Right kidney (tissue), 9 donors: ENCODE measurements at places on chromosomes 2 and 18.

DNA sequence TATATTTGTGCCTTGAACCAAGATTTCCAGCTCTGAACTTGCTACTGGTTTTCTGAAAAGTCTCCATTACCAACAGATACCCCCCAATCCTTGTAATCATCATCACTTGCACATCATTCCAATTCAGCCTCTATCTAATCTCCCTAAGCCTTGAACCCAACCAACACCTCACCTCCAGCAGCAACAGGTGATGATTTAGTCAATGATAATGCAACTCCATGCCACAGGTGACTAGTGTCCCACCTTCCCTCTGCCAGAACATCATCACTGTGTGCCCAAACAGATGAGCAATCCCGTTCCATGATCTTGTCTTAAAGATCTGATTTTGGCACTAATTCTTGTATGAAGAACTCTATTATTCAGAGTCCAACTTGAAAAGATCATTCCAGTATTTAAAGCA, 67.5 kb downstream of the TIMM21 start:
- DNase-seq = no peak

- DNase-seq = no peak
These were observed 46.2 kb upstream of the TRIM43B start for GRCh38 chr2:95530734-95531133.

DNA sequence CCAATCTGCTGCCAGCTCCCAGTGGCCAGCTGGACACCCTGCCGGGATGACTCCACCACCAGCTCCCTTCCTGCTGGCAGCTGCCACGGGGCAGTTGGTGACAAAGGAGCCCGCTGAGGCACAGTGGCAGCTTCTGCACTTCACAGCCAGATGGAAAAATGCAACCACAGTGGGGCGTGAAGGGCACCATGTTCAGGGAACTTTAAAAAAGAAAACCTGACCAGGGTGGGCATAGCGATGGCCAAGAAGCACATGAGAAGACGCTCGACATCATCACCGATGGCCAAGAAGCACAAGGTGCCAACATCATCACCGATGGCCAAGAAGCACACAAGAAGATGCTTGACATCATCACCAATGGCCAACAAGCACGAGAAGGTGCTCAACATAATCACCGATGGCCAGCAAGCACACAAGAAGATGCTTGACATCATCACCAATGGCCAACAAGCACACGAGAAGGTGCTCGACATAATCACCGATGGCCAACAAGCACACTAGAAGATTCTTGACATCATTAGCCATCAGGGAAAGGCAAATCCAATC, 243.5 kb downstream of the EIPR1 start:
- DNase-seq = no peak

- no peak for DNase-seq
These were observed 6.2 kb upstream of the GDF7 start for GRCh38 chr2:20660506-20661420.

- no peak for DNase-seq
These were observed 2.0 kb upstream of the RUFY4 start for GRCh38 chr2:218066926-218067515.

DNA sequence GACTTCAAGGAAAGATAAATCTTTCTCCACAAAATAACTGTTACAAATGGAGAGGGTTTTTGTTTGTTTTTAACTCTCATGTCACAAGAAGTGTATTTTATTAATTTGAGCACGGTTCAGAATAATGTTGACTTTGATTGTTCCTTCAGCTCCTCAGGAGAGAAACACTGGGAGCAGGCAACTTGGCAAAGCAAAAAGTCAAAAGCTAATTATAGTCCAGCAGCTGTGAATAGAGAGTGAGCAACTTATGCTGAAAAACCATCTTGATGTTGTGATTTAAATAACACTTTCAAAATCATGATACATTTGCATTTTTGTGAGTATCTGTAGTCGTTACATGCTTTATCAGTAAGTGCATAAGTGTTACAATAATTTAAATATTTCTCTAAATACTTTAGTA, 37.5 kb upstream of the TTN start:
- DNase-seq = no peak

GRCh38 chr2:233404222-233404621, 49.9 kb downstream of the DGKD start:
- no peak for DNase-seq

DNA sequence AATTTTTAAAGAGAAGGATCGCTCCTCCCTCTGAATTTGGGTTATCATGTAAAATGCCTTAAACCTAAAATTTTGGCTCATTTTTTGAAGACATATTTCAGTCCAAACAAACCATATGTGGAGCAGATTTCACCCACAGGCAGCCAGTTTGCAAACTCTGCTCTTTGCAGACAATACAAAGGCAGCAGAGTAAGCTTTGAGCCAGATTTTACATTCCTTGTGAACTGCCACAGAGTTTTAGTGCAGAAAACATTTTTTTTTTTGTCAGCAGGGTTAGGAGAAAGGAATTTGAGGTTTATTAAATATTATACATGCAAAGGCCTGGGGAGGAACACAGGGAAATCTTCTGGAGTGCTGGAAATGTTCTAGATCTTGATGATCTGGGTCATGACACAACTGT, 171.9 kb upstream of the FN1 start:
- no peak for DNase-seq

DNA sequence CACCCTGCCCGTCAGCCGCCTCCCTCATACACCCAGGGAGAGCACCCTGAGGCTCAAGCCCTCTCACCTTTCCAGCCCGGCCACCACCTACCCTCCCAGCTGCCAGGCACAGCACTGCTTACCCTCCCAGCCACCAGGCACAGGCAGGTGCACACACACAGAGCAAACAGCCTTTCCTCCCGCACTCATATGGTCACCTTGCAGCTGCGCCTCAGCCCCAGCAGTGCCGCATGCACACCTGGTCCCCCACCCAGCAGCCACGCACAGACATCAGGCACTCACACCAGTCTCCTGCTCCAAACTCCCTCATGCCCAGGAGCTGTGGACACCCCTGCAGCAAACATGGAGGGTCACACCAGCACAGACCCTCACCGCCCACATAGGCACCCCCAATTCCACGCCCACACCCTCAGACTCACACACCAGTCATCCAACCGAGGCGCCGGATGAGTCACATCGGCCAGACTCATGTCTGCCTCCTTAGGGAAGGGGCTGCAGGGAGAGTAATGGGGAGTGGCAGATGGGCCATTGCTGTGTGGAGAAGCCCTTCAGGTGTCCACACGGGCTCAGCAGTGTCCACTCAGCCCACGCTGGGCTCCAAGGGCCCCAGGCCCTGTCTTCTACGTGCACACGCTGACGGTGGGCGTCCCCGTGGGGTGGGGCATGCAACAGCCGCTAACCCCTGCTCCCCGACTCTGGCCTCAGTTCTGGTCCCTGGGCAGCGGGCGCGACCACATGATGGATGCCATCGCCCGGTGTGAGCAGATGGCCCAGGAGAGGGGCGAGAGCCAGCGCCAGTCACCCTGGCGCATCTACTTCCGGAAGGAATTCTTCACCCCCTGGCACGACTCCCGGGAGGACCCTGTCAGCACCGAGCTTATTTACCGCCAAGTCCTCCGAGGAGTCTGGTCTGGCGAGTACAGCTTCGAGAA, 22.3 kb upstream of the GPR17 start:
- no peak for DNase-seq

GRCh38 chr2:6872394-6872793, 5.2 kb upstream of the RSAD2 start:
- DNase-seq = no peak

DNA sequence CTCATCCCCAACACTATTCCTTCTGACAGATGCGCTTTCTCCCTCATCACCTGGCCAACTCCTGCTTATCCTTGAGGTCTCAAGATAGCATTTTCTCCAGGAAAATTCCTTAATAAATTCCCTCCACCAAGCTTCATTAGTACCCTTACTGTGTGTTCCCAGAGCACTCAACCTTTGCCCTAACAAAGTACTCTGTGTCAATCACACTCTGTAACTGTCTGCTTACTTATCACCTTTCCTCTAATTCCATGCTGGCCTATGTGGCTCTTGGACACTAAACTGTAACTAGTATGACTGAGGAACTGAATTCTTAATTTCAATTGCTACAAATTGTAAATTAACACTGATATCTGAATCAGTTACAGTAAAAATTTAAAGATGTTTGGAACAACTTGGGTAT, 17.9 kb upstream of the NEUROD1 start:
- no peak for DNase-seq

DNA sequence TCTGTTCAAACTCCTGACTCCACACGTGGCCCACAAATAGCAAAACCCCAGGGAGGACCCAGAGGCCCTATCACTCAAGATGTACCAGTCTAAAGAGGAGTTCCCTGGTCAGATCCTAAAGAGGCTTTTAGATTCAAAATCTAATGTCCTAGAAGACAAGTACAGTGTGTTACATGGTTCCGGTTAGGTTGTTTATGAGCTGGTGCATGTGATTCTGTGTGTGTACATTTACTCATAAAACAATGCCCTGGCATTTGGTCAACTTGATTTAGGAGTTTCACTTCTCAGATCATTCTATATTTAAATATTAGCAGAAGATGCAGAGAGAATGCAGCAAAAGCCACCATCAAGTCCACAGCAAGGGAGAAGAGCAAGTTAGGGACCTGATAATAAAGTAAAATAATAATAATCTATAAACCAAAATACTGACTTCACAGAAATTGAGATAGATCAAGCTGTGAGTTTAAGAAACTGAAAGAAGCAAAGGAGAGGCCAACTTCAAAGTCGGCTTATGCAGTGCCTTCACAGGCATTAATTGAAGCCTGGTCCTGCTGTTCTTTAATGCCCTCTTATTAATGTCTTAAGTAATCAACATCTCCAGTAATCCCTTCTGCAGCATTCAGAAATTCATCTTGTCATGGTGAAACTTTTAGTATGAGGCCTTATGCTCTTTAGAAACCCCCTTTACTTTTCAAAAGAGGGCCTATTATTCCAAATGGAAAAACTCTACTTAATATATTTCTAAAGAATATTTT, 4.2 kb upstream of the AP1S3 start:
- no peak for DNase-seq

DNA sequence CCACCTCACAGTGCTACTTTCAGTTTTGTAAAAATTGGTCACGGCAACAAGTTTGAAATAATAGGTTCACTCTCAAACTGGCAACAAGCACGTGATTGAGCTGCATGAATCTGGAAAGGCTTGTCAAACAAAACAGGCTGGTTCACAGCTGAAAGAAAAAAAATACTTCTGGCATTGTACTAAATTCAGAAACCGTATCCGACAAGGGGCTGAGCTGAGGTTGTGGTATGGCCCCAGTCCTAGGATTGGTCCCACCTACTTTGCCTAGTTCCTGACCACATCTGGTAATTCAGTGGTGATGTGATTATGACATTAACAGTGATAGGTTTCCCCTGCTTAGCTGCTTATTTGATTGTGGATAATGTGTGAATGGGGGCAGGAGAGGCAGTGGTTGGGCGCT, 326.5 kb upstream of the THUMPD2 start:
- no peak for DNase-seq

GRCh38 chr2:128746356-128746755, 427.7 kb upstream of the HS6ST1 start:
- no peak for DNase-seq

DNA sequence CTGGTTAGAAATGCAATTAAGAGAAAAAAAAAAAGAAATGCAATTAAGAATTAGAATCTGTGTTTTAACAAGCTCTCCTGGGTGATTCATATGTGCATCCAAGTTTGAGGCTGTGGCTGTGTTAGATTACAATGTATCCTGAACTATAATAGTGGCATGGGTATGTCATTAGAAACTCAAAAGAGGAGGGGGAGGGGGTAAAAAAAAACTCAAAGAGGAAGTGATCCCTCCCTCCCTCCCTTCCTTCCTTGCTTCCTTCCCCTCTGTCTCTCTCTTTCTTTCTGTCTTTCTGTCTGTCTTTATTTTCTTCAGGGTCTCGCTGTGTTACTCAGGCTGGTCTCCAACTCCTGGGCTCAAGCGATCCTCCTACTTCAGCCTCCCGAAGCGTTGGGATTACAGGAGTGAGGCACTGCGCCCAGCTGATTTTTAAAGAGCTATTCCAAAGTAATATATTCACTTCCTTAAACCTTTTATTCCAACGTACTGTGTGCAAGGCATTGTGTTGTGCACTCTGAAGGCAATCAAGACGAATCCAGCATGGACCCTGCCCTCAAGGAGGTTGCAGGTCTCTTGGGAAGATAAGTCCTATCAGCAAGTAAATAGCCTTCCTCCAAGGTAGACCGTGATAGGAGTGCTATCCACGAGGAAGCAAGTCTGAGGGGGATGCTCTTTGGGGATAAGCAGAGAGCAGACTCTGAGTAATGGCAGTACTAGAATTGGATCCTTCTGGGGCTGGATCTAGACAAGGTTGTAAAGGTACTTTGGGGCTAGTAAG, 35.9 kb upstream of the MCFD2 start:
- no peak for DNase-seq

DNA sequence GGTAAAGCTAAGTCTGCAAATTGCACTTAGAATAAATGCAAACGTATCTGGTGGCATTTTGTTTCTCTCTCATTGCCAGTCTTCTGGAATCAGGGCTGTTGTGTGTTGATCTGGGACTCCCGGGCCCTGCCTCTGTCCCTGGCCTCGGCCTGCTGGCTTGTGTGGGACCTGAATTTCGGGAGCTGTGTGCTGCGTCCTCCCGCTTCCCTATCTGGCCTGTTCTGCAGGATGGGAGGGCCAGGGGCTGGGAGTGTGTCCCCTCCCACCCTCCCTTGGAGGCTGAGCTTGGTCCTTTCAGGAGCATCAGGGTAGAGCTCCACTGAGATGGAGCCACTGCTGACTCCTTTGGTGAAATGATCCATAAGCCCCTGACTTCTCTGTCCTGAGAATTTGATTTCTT, 118.5 kb downstream of the ACKR3 start:
- no peak for DNase-seq

DNA sequence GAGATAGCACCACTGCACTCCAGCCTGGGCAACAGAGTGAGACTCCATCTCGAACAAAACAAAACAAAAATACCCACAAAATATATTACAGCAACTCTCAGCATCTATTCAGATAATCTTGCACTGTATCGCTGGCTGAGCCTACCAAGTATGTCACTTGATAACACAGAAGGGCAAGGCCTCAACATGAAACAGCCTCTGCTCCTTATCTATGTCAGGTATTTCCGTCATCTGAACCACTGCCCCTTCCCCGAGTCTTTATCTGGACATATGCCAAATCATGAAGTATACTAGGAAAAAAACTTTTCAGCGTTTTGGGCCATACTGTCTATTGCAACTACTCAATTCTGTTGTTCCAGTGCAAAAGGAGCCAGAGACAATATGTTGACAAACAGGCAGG, 17.7 kb downstream of the PDIA6 start:
- DNase-seq = no peak

- no peak for DNase-seq
These were observed 60.2 kb upstream of the SLC39A10 start for GRCh38 chr2:195596840-195597239.

- no peak for DNase-seq
These were observed 12.2 kb upstream of the BOD1L2 start for GRCh38 chr18:57134618-57135135.

GRCh38 chr2:143928613-143929012, 591.3 kb downstream of the ZEB2 start:
- DNase-seq = peak; percentile 28

GRCh38 chr18:27713738-27714095, 463.2 kb downstream of the CDH2 start:
- no peak for DNase-seq

DNA sequence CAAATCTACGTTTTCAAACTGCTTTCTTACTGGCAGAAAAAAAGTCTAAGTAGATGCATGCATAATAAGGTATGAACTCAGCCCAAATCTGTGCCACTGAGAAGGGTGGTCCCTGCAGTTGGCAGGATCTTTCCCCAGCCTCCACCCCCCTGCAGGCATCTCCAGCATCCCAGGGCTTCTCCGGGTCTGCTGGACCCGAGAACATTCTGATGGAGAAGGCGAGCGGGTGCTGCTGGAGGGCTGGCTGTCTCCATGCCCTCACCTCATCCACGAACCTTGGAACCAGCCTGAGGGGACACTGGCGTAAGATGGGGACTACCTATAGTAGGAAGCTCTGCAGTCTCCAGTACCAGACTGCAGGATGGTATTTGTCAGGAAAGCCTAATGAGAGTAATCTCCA, 198.9 kb downstream of the HDAC4 start:
- DNase-seq = no peak
